RKO (cell line): ENCODE measurements at places on chromosomes 16 and 17.

GRCh38 chr17:33492731-33493265 is 199.7 kb upstream of the ASIC2 start:
- no peak for DNase-seq

DNA sequence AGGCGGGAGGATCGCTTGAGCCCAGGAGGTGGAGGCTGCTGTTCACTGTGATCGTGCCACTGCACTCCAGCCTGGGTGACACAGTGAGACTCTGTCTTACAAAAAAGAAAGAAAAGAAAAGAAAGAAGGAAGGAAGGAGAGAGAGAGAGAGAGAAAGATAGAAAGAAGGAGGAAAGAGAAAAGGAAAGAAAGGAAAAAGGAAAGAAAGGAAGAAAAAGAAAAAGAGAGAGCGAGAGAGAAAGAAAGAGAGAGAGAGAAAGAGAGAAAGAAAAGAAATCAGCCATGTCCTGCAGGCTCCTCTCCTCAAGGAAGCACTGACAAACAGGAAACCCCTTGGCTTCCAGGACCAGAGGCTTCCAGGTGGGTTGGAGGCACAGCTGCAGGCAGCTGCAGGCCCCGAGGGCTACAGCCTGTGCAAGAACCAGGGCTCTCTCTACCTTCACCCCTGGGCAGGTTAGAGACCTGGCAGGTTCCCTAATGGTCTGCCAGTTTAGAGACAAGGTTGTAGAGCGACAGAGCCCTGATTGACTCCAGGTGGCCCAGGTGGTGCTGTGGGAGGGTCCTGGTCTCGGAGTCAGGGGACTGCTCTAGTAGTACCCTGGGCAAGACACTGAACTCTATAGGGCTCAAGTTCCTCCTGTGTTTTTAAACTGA is 53.8 kb downstream of the PECAM1 start:
- no peak for DNase-seq

- DNase-seq: peak; percentile 25
Measured at GRCh38 chr17:65254166-65254565, 117.0 kb downstream of the RGS9 start.

DNA sequence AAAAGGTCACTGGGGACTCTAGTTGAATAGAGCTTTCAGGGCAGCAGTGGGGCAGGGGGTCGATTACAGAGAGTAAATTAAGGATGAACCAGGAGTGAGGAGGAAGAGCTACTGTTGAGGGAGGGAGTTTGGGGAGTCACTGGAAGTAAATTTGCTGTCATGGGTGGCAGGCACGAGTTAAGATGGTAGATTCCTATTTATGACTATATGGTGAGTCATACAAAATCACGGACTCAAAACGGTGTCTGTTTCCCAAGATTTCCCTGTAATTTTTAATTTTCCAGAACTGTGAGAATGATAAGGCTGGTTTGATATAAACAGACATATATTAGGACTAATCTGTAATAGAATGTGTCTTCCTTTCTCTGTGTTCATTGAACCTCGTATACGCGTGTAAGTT is 287.6 kb upstream of the GOT2 start:
- DNase-seq: peak; percentile 60

- DNase-seq: no peak
Measured at GRCh38 chr16:739560-740458, 988 bp downstream of the CIAO3 start.

- no peak for DNase-seq
Measured at GRCh38 chr17:74999523-74999922, 12.1 kb downstream of the CDR2L start.

- DNase-seq: no peak
Measured at GRCh38 chr17:65977041-65977440, 214.9 kb downstream of the CEP112 start.

DNA sequence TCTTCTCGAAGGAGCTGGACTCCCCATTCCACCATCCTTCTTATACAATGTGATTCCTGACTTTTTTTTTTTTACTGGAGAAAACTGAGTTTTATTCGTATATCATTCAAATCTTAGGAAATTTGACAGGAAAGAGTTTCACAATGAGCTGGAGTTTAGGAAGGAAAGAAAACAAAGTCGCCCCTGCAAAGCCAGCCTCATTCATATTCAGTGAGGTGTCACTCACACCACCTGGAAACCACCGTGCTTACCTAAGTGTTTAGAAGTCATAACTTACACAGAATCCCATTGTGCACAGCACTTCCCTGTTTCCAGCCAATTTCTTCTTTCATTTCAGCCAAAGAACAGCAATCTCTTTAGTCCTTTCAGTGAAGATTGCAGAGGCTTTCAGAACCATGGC is 90.3 kb upstream of the CHMP6 start:
- DNase-seq: no peak
